ENCODE measurements at places on chromosomes 5 and 9.

GRCh38 chr5:142150431-142150830 is 41.9 kb downstream of the NDFIP1 start:
- DNase-seq: no peak

DNA sequence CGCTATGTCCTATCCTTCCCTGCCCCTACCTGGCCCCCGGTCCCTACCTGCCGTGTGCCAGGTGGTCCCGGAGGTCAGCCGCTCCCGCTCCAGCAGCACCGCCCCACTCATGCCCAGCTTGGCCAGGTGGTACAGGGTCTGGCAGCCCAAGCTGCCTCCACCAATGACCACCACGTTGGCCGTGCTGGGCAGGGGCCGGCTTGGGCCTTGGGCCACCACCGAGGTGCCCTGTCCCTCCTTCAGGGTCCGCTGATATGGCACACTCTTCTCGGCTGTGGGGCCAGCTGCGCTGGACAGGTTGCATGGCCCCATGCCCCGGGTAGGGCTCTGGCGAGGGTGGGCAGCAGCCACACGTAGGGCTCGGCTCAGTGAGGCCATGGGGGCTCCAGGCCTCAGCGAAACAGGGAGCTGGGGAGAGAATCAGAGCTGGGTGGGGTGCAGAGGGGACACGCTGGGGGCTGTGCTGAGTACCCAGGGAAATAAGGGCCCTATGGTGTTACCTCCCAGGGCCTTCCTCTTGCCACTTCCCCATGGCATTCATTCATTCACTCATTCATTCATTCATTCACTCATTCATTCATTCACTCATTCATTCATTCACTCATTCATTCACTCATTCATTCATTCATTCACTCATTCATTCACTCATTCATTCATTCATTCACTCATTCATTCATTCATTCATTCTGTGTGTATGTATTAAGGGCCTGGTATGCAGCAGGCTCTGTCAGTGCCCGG is 4.2 kb downstream of the SARDH start:
- DNase-seq: no peak

GRCh38 chr9:14322211-14323082 is 8.5 kb upstream of the NFIB start:
- DNase-seq: peak; percentile 4

- DNase-seq: peak; percentile 91
These were observed 1.1 kb downstream of the IL4 start for GRCh38 chr5:132674671-132675506.

- DNase-seq: no peak
These were observed 462.0 kb downstream of the HTR1A start for GRCh38 chr5:63500242-63500641.

- DNase-seq: no peak
These were observed 1.9 kb downstream of the DBH start for GRCh38 chr9:133638076-133638475.

DNA sequence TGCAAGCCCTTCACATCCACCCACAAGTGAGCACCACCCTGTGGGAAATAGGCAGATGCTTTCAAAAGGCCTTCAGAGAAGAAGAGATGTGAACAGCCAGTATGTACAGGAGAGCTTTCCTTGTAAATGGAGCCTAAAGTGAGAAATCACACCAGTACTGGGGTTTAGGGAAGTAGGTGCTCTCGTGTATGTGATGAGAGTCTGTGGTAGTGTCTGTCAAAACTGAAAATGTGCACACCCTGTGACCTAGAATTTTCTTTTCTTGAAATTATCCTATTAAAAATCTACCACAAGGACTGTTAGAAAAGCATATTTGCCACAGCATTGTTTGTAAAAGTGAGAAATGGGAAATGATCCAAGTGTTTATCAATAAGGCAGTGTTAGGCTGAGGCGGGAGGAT is 16.6 kb downstream of the OTULINL start:
- DNase-seq: no peak

DNA sequence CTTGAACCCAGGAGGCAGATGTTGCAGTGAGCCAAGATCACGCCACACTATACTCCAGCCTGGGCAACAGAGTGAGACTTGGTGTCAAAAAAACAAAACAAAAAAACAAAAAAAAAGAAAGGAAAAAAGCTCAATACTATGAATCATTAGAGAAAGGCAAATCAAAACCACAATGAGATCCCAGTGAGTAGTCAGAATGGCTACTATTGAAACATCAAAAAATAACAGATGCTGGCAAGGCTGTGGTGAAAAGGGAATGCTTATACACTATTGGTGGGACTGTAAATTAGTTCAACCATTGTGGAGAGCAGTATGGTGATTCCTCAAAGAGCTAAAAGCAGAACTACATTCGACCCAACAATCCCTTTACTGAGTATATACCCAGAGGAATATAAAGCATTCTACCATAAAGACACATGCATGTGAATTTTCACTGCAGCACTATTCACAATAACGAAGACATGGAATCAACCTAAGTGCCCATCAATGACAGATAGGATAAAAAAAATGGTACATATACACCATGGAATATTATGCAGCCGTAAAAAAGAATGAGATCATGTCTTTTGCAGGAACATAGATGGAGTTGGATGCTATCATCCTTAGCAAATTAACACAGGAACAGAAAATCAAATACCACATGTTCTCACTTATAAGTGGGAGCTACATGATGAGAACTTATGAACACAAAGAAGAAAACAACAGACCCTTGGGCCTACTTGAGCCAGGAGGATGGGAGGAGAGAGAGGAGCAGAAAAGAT is 81.9 kb upstream of the ARRDC3 start:
- no peak for DNase-seq

DNA sequence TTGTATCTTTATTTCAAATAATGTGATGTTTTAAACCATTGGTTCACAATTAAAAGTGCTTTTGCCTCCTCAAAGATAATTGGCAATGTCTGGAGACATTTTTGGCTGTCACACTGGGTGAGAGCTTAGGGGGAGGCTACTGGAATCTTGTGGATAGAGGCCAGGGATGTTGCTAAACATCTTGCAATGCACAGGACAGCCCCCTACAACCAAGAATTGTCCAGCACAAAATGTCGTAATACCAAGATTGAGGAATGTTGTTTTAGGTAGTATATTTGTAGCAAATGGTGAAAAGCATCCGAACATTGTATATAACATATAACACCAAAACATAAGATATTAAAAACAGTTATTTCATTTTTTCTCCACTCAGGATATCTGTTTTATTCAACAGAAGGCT is 99.8 kb downstream of the SLC44A1 start:
- no peak for DNase-seq

- DNase-seq: peak; percentile 4
These were observed 58.3 kb upstream of the MOCS2 start for GRCh38 chr5:53167836-53168235.

DNA sequence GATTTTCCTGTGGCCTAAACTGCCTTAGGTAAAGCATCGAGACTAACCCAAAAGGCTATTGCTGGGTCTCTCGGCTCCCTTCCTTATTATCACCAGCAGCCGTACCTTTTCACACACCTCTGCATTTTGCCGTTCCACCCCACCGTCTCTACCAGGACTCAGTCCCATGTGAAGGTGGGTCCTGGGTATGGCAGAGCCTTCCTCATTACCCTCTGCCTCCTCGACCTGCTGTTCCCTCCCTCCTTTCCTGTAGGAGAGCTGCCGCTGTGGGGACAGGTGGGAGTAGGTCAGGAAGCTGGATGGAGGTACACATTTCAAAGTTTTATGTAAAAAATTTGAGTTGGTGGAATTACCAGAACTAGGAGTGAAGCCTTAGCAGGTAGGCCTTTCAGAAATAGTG is 1.8 kb downstream of the CCL28 start:
- DNase-seq: no peak

DNA sequence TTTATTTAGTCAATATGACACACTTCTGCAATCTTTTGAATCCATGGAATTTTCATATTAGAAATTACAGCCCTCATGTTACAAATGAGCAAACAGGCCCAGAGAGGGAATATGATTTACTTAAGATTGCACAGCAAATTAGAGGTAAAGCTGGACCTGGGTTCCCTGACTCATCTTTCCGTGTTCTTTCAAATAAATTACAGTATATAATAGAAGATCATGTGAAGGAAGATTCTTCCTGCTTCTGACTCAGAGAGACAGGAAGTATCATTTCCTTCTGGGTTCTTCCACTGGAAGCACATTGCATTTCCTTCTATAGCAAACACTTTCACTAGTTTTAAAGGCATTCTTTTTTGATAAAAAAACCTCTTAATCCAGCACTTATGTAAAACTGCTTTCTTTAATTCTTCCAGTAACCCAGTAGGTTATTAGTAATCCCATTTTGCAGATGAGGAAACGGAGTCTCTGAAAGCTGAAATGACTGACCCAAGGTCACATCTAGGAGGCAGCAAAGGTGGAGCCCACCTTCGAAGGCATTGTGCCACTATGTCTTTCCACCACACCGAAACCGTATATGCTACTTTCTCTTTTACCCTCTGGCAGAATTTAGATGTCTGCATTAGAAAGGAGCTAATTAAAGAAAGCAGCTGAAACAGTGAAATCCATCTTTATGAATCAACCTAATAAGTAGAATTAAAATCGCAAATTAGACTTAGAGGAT is 566.7 kb upstream of the KLF4 start:
- no peak for DNase-seq

DNA sequence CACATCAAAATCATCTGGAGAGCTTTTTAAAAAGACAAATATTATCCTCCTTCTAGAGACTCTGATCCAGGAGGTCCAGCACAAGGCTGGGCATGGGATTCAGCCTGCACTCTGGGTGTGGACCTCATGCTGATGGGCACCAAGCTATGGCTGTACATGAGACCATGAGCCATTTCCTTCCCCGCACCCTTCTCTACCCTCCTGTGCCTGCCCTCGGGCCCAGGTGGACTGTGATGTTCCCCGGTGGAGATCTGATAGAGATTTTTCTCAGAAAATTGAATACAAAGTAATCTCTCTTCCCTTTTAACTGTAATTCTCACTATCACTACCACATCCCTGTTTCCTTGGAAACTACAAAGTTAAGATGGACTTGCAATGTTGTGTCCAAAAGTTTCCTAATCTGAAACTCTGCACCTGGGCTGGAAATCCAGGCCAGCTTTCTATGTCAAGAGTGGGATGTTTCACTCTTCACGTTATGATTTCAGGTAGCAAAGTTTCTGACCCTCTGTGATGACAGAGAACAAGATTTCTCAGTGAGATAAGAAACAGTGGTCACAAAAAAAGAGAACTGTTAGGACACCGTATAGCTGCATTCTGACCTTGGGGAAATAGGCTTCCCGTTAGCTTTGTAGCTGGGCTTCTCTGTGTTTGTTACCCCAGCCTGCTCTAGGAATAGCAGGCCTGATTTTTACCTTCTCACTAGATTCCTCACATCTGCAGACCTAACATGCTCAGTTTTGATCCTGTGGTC is 11.5 kb downstream of the SFXN1 start:
- no peak for DNase-seq

- DNase-seq: no peak
These were observed 316.6 kb downstream of the AGTPBP1 start for GRCh38 chr9:85425153-85425611.

DNA sequence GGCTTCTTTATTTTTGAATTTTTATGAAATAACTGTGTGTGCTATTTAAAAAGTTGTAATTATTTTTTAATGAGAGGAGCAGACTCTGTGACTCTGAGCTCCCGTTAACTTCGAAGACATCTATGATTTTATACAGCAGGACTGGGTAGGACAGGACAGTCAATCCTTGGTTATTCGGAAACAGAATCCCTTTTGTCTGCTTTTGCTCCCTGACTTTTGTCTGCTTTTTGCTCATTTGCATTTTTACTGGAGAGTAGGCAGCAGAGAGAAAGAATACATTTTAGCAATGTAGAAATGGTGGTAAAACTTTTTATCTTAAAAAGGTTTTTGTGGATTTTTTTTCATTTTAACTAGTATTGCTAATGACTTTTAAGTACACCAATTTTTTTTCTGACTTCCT is 303.6 kb downstream of the ARHGAP26 start:
- no peak for DNase-seq

- DNase-seq: no peak
These were observed 433.2 kb upstream of the NMUR2 start for GRCh38 chr5:152838241-152838786.

- DNase-seq: no peak
These were observed 502 bp downstream of the NSD1 start for GRCh38 chr5:177133853-177134696.

GRCh38 chr9:129552064-129552463 is 68.8 kb downstream of the C9orf50 start:
- no peak for DNase-seq

- no peak for DNase-seq
These were observed 56.7 kb downstream of the FAM114A2 start for GRCh38 chr5:153981905-153982605.

GRCh38 chr9:77455312-77455927 is 192.7 kb downstream of the GNA14 start:
- DNase-seq: no peak

DNA sequence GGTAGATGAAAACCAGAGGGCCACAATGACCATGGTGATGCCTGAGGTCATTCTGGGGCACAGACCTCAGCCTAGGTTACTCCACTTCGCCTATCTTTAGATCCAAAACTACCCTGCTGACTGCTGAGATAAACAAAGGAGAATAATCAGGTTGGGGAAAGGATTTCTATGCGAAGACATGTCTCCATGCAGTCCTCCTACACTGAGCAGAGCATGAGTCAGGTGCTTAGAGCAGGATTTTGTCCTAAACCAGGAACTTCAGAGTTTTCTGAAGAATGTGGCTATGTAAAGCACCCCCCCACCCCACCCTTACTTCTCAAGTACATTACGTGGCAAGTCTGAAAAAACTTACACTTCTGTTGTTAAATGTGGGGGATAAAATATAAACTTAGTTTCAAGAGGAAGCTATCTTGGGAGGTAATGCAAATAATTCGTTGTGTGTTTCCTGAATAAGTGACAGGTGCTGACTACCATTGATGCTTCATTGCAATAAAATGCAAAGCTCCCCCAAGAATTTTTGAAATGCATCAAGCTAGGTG is 19.4 kb downstream of the PDCD1LG2 start:
- DNase-seq: no peak

- DNase-seq: no peak
These were observed 6.4 kb downstream of the SLC22A5 start for GRCh38 chr5:132375957-132376356.

DNA sequence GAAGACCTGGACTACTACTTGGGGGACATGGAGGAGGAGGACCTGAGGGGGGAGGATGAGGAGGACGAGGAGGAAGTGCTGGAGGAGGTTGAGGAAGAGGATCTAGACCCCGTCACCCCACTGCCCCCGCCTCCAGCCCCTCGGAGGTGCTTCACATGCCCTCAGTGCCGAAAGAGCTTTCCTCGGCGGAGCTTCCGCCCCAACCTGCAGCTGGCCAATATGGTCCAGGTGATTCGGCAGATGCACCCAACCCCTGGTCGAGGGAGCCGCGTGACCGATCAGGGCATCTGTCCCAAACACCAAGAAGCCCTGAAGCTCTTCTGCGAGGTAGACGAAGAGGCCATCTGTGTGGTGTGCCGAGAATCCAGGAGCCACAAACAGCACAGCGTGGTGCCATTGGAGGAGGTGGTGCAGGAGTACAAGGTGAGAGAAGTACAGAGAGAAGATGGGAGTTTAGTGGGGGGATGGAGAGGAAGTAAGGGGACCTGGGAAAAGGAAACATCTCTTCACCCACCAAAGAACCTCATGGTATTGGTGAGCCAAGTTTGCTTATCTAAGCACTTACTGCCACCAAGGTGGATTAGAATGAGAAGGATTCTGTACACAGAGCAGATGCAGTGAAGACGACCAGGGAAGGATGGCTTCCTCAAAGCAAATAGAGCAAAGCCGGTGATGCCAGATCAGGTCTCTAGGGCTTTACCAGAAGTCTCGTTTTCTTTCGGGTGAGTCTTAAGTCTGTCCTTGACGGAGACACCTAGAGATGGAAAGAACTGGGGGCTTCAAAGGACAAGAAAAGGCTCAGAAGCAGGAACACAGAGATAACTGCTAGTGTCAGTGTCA is 1.5 kb downstream of the TRIM41 start:
- no peak for DNase-seq

- no peak for DNase-seq
These were observed 16.6 kb upstream of the C9orf152 start for GRCh38 chr9:110224583-110224982.

All from BJ (cell line).